ENCODE measurements at places on chromosomes 3 and 15.

DNA sequence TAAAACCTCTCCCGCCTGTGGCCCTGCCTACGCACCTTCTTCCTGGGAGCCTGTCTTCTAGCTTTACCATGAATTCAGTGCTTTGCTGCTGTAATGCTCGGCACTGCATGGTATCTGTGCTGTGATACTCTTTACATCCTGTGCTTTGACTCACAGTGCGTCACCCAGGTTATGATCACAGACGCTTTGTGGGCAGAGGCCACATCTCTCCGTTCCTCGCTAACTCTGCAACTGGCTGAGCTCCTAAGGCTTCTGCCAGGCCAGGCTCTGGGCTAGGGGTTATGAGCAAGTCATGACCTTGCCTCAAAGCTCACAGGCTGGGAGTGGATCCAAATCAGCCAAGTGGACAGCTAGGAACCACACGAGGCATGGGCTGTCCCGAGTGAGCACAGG, 23.2 kb downstream of the SPTBN5 start:
- DNase-seq, result no peak

DNA sequence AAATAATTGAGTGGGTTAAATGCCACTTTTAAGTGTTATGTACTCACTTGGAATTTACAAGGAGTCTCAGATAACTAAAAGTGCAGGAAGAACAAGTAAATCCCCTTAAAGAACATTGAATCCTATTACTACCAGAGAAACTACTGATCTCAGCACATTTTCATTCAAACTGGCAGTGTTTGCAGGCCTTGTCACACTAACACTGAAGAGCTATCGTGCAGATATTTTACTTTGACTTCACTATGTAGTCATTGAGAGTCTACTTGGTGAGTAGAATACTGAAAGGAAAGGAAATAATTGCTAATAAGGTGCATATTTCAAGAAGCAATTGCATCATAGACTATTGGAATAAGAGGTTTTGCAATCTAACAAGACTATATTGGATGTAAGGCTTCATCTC, 721.4 kb upstream of the CBLB start:
- no peak for DNase-seq

DNA sequence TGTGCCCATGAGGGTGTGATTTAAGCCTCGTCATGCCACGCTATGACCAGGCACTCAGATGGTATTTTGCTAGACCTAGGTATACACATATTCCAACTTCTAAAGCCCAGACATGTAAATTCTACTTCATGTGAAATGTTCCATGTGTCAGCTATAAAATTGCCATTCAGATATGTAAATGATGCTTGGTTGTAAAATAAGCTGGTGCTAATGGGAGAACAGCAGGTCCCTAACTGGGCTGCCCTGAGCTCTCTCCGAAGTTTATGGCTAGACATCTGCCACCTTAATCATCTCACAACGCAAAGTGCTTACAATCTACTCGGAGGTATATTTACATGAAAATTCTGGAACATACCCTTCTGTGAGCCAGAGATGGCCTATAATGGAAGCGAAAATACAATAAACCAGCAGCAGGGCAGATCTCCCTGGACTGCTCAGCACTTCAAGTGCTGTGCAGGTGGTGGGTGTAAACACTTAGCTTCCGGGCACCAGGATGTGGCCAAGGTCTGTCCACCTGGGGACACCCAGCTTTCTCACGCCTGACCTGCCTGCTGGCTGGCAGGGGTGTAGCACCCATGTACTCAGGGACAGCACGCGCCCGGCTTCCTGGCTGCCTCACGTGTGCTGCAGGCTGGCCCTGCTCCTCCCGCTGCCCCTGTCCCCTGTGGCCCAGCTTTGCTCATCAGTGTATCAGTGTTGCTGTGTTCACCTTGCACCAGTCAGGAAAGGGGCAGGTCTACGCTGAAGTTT, 82.0 kb downstream of the CHDH start:
- DNase-seq, result no peak

DNA sequence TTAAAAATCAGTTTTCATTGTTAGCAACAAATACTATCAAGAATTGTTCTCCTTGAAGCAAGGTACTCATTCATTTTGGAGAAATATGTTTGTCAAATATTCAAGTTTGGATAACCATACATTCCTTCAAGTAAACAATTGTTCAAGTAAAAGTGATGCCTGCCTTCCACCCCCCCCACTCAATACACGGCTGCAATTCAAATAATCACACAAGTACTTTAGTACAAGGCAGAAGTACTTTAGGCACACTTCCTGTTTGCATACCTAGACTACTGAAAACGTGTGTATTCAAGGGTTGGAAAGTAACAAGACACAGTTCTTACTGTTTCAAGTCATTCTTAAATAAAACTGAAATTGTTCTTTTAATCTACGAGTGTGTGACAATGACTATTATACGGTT, 45.4 kb downstream of the TJP1 start:
- no peak for DNase-seq

DNA sequence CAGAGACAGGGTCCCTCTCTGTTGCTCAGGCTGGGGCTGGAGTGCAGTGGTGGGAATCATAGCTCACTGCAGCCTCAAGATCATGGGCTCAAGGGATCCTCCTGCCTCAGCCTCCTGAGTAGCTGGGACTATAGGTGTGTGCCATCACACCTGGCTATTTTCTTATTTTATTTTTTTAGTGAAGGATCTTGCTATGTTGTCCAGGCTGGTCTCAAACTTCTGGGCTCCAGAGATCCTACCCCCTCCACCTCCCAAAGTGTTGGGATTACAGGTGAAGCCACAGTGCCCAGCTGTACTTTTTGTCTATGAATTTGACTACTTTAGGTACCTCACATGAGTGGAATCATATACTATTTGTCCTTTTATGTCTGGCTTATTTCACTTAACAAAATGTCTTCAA, 49.1 kb upstream of the SPPL2A start:
- DNase-seq, result no peak

DNA sequence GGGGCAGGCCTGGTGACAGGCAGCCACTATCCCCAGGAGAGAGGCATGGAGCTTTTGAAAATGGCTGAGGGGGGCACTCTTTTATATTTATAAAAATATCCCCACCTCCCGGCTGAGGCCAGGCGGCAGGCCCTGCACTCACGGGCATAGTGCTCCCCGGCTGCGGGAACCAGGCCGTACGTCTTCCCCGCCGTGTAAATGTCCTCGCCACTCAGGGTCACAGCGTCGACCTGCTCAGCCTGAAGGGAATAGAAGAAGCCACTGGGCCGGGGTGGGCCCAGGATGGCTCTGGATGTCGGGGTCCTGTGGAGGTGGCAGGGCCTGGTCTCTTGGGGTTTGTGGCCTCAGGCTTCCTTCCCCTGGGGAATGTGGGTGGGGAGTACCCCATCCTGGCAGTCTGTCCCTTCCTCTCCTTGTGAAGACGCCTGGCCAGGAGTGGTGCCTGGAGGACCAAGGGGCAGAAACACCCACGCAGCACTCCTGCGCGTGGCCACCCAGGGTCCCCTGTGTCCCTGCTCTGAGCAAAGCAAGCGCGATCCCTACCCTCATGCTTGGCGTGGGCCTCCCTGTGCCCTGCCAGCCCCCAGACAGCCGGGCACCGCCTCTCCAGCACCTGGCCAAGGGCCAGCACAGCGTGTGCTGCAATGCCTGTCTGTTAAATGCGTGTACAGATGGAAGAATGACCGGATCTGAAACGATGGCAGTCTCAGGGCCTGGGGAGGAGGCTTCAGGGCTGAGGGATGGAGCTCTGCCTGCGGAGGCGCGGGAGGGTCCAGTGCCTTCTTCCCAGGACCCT, 18.9 kb downstream of the MELTF start:
- DNase-seq, result no peak

- DNase-seq, result peak; percentile 70
Measured at GRCh38 chr3:15654891-15655290, 53.3 kb downstream of the BTD start.

DNA sequence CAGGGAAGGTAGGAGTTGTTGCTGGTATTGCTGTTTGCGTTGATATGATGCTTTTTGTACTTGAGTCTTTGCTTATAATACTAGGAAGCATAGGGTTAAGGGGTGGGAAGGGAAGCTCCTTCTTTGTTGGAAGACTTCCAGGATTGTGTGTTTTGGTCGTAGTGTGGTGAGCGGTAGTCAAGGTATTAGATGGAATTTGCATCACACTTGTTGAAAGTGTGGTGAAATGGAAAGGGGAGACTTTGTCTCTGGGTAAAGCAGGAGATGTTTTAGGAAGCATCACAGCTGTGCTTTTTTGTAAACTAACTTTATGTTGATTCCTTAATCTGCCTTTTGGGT, 14.9 kb downstream of the IGSF10 start:
- no peak for DNase-seq

DNA sequence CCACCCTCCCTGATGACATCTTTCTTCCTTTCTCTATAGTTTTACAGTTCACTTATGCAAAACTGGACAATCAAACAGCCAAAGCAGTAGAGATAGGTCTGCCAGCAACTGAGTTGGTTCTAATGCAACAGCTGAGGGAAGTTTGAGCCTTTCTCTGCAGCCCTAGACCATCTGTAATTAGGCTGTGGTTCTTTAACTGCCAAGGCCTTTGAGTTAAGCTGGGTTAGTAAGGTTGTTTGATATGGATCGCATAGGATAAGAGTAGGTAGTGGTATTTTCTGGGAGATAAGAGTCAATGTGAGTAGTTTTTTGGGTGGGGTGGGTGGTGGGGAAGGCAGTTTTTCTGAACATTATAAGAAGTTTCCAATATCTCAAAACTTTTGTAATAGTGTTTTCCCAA, 3.0 kb downstream of the RPL39L start:
- DNase-seq, result no peak

DNA sequence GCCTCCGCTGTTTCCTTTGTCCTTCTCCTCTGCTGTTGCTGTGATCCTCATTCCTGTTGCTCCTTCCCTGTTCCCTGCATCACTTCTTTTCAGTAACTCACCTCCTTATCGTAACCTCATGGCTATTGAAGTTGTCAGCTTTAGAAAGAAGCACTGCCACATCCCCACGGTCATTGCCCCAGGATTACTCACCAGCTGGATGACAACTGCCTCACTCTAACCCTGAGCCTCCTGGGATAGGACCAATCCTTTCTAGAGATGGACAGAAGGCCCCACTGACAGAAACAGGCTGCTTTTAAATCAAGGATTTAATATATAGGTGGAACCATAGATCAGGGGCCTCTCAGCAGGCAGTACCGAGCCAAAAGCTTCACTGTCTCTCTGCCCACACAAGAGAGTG, 4.1 kb downstream of the FHIT start:
- no peak for DNase-seq

DNA sequence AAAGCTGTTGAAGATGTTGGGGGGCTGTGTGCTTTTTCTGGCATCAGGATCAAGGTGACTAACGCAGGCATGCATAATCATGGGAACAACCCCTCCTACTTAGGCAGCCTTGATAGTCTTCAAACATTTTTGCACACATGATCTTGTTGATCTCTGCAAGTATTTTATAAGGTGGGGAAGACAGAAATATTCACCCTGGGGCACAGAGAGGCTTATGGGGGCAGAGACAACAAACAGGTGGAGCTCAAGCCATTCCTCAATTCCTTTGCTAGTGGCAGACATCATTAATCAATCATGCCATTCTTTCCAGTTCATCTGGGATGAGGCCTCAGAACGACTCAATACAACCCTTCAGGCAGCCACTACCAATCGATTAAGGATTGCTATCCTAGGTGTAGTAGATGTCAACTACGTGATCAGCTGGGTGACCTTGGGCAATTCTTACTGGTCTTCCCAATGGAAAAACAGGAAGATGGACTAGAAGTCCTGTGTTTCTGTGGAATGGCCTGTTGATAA, 110.3 kb upstream of the SMAD3 start:
- no peak for DNase-seq

- DNase-seq, result no peak
Measured at GRCh38 chr3:14649466-14649865, 2.1 kb upstream of the CCDC174 start.

- no peak for DNase-seq
Measured at GRCh38 chr15:35911052-35911777, 365.2 kb upstream of the DPH6 start.

DNA sequence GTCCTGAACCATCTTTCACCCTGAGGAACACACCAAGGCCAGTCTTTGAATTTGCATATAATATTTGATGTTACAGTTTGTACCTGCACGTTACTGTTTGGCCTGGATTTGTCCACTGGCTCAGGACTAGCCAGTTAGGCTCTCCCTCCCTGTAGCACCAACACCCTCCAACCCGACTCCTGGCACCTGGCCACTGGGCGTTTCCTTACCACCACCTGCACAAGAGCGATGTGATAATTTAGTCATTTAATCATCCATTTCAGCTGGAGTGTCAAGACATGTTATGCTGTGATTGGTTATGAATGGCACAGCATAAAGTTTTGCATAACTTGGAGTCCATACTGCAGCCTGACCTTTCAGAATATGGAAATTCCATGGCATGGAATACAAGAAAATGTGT, 242.4 kb downstream of the KCNMB2 start:
- DNase-seq, result no peak

DNA sequence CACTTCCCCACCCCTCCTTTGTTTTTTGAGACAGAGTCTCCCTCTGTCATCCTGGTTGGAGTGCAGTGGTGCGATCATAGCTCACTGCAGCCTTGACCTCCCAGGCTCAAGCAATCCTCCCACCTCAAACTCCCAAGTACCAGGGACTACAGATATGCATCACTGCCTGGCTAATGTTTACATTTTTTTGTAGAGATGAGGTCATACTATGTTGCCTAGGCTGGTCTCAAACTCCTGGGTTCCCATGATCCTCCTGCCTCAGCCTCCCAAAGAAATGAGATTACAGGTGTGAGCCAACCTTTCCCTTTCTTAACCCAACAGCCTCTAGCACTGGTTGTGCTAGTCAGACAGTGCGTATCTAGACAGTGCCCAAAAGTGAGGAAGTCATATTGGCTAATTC, 6.4 kb upstream of the GATM start:
- no peak for DNase-seq

- peak; percentile 75 for DNase-seq
Measured at GRCh38 chr3:63351159-63352007, 73.3 kb downstream of the SYNPR start.

GRCh38 chr15:74889390-74889882, 406 bp upstream of the MPI start:
- peak; percentile 54 for DNase-seq

GRCh38 chr15:100244796-100245486, 96.8 kb downstream of the ADAMTS17 start:
- DNase-seq, result no peak

DNA sequence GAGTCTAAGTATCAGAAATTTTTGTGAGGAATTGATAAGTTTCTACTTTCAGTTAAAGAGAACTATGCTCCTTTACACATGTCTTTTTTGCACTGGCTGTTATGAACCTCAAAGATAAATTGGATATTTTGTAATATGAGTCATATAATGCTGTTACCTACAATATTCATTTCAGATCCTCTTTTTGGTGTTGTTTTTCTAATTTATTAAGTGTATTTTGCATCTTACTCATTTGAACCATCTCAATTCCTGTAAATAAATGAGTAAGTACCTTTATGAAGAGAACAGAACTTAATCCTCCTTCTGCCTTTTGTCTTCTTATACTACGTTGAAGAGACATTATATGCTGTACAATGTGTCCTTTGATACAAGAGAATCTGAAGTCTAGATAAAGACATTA, 74.4 kb downstream of the ZIC1 start:
- no peak for DNase-seq

DNA sequence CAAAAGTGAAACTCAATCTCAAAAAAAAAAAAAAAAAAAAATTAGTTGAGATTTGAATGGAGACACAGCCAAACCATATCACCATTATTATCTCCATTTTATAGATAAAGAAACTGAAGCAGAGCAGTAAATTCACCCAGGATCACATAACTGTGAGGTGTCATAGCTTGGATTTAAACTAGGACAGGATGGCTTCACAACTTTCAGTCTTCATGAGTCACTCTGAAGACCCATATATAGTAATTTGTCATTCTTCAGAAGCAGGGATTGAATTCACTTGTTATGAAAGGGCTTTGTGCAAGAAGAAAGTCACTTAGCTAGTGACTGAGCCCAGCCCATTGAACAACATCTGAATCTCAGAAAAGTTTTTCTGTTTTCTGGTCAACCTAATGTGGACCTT, 60.5 kb upstream of the LRIG1 start:
- no peak for DNase-seq

Data from midbrain (tissue), 1 donor.